T-helper 17 cell (primary cell): ENCODE measurements at places on chromosomes 13 and 19.

GRCh38 chr19:40594255-40594654 is 6.9 kb upstream of the LTBP4 start:
- DNase-seq, result no peak

DNA sequence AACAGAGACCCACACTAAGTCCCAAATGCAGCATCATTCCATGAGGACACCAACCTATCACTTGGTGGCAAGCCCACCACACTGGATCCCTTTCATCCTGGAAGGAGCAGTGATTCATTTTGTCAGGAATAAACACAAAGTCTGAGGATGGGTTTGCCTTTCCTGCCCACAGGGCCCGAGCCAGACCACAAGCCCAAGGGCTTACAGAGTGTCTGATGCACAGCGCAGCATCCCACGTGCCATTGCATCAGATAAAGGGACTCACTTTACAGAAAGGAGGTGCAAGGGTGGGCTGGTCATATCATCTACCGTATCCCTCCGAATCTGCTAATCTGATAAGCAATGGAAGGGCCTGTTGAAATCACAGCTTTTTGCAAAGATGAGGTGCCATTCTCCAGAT is 12.2 kb upstream of the KCTD15 start:
- no peak for DNase-seq

GRCh38 chr19:38813323-38813722 is 578 bp upstream of the LGALS4 start:
- DNase-seq, result no peak

GRCh38 chr19:30593975-30594745 is 222.0 kb downstream of the ZNF536 start:
- no peak for DNase-seq

- DNase-seq, result no peak
Measured at GRCh38 chr19:29499921-29500590, 25.7 kb upstream of the VSTM2B start.

GRCh38 chr13:44583137-44583536 is 7.0 kb upstream of the TSC22D1 start:
- no peak for DNase-seq

DNA sequence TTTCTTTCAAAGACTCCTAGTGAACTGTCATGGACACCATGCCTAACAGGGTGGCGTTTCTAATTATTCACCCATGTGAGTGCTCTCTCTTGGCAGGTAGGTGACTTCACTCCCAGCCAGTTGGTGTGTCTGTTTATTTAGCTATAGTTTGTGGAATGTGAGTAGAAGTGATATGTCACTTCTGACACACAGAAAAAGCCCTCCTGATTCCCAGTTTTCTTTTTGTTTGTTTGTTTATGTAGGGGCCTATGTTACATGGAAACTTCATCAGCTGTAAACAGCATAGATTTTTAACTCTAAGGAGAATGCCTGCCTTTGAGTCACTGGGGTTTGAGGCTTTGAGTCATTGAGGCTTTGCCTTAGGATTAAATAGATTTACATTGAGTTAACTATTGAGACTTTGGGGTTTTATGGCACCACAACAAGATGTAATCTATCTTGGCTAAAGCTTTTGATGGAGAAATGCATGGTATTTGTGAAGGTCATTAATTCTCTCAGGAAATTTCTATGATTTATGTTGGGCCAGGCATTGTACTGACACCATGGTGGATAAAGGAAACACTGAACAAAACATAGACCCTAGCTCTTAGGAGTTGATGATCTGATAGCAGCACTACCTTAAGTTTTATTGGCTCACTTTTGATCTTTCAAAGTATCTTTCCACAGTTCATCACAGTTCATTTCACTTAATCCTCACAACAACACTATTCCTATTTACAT is 45.3 kb downstream of the UFM1 start:
- no peak for DNase-seq

DNA sequence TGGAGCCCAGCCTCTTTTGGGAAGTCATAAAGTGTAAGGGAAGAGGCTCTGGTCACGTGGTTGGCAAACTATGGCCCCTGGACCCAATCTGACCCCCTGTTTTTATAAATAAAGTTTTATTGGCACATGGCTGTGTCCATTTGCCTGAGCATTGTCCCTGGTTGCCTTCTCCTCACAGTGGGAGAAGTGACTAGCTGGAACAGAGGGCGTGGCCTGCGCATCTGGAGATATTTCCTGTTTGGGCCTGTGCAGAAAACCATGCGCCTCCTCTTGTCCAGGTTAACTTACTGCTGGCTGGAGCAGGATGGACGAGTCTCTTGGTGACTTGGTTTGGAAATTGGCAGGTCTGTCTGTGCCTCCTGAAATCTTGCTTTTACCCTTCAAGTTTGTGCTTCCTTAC is 48.3 kb downstream of the KDM4B start:
- DNase-seq, result no peak

GRCh38 chr19:18999016-18999758 is 34.1 kb downstream of the SUGP2 start:
- no peak for DNase-seq

DNA sequence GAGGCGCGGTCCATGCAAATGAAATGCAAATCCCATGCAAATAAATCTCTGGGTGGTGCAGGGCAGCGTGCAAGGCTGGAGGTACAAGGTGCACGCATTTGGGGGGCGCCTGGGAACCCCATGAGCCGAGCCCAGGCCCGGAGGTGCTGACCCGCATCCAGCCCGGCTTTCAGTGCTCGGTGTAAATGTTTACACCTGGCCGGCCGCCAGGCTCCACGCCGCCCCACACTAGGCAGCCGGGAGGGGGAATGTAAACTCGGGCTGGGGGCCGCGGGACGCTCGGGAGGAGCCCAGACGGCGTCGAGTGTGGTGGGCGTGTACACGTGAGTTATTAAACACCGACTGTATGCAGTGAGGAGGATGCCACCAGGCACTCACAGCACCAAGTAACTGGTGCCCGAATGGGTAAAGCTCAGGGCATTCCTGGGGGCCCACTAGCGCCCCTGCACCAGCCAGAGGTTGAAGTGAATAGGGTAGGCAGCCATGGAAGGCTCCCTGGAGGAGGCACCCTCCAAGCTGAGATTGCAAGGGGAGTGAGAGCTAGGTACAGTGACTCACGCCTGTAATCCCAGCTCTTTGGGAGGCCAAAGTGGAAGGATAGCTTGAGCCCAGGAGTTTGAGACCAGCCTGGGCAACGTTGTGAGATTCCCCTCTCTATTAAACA is 17.2 kb downstream of the FUT6 start:
- no peak for DNase-seq

DNA sequence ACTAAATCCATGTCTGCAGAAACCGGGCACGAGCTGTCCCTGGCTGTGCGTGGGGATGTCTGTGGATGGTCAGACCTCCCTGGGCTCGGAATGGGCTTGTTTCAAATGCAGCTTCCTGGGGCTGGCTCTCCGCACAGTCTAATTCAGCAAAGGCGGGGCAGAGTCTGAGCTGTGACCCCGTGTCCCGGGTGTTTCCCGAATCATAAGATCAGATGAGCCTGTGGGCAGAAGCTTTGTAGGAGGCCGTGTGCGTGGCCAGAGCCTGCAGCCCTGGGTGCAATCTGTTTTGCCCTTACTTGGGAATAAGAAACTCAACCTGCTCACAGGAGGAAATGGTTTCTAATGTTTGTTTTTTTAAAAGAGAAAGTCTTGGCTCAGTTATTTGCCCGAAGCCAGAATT is 13.9 kb upstream of the GNA11 start:
- DNase-seq, result no peak

DNA sequence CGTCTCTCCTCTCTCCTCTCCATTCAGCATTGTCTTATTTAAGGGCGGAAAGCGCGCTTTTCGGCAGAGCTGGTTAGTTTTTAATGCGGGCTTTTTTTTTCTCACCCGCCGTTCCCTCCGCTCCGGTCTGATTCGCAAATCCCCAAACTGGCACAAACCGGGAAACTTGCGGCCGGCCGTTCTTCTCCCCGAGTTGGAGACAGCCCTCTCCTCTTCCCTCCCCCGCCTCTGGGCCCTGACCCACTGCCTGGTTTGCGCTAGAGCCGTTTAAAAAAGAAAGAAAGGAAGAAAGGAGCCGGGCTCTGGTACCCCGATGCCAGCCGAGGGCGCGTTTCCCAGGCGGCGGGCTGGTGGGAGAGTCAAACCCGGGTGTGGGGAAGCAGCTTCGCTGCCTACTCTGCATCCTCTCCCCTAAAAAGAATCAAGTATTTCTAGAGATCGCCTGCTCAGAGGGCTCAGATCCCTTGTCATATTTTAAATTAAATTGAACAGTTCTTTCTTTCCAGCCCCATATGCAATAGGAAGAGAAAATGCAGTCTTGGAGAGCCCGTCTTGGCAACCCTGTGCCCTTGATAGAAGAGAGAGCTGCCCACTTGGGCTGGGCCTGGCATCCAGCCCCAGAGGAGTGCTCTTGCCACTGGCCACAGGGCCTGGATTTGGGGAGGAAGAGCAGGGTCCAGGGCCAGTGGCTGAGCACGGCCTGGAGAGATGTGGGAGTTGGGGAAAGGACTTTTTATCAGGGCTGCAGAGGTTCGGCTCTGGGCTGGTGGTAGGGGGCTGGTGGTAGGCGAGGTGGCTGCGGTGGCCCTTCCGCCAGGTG is 19.0 kb downstream of the NFIX start:
- DNase-seq, result no peak

- no peak for DNase-seq
Measured at GRCh38 chr13:99724633-99725517, 223.6 kb downstream of the TM9SF2 start.

DNA sequence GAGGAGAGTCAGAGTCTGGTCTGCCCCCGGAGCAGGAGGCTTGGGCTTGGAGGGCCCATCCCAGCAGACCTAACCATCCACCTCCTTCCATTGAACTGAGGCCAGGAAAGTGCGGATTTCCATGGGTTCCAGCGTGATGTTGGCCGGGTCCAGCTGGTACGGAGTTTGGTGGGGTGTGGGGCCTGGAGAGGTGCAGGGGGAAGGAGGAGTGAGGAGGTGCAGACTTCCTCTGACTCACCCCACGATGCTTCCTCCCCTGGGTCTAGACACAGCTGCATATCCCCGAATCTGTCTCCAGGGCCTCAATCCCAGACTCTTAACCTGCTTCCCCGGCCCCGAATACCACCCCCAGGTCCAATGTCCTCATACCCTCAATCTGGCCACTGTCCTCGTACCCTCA is 20.0 kb downstream of the MAN2B1 start:
- no peak for DNase-seq

- DNase-seq, result no peak
Measured at GRCh38 chr13:93775507-93776108, 549.0 kb downstream of the GPC6 start.
